Esophagus squamous epithelium (tissue), 5 donors: ENCODE measurements at places on chromosomes 2 and 18.

- no peak for DNase-seq
These were observed 657.8 kb upstream of the LINC00305 start for GRCh38 chr18:64806691-64807090.

GRCh38 chr2:166293984-166294383, 81.8 kb downstream of the SCN9A start:
- no peak for DNase-seq

DNA sequence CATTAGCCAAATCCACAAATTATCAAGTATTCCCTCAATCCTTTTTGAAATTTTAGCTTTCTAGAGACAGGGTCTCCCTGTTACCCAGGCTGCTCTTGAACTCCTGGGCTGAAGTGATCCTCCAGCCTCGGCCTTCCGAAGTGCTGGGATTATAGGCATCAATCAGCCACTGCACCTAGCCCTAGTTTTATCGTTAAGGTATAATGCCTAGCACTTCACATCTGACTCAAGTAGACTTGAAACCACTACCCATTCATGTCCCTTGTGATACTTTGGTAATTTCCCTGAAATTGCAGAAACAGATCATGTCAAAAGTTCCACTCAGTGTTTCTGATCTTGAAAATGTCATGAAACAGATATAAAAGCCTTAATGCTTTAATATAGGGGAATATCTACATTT, 26.3 kb downstream of the MEX3C start:
- no peak for DNase-seq

DNA sequence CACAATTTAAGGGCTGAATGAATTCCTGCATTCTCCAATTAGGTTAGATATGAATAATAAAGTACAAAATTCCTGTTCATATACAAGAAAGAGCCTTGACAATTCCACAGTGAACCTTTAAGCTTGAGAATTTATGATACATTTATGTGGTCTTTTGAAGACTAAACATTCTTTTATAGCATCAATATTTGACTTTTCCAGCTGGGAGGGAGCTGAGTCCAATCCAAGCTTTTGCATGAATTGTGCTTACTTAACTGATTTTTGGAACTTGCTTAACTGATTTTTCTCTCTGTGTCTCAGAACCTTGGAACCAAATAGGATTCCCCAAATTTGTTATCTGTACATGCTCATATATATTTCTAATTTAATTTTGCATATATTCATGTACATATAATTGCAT, 388.0 kb downstream of the TRIB2 start:
- DNase-seq, result no peak

- no peak for DNase-seq
These were observed 109.0 kb upstream of the SLC35G4 start for GRCh38 chr18:11500153-11501122.

GRCh38 chr2:137771064-137771463, 193.2 kb upstream of the HNMT start:
- no peak for DNase-seq

- DNase-seq, result no peak
These were observed 107.9 kb downstream of the CDC42EP3 start for GRCh38 chr2:37563375-37564015.

DNA sequence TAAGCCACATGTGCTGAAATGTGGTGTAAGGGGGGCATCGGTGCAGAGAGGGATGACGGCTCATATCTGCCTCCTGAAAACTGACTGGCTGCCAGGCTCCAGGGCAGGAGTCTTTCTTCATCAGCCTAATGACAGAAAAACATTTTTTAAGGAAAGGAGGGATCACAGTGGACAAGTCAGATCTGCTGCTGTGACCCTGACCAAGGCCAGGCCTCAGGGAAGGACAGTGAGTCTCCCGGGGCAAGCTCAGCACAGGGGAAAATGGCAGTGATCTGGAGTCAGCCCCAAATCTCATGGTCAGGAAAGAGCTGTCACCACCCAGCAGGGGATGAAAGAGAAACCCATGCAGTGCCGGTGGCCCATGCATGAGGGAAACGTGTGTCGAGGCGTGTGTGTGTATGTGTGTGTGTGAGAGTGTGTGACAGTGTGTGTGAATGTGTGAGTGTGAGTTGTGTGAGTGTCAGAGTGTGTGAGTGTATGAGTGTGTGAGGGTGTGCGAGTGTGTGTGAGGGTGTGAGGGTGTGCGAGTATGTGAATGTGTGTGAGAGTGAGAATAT, 134.5 kb downstream of the INHBB start:
- DNase-seq, result no peak

- no peak for DNase-seq
These were observed 32.3 kb downstream of the MAP3K2 start for GRCh38 chr2:127355407-127356008.

DNA sequence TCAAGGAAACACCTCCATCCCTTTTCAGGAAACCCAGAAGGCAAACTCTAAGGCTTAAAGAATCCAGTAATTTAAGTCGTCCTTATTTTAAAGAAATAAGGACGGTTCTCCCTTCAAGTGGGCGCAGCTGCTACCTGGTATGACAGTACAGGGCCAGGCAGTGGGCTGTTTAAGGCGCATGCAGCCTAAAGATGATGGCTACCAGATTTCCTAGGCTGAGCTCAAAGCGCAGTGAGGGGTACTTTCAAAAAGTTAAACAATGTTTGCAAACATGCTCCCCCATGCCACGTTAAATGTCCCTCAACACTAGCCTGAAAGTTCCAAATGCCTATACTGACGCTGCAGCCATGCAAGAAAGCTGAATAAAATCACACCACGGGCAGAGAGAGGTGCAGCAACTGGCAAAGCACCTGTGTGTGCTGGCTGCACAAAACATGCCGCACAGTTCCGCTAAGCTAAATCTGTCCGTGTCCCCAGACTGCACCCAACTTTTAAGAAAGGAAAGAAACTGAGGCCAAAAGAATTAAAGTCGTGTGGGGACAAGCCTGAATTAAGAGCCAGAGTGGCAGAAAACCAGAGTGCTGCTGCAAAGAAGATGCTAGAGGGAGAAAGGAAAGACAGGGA, 583 bp downstream of the HIBCH start:
- no peak for DNase-seq

DNA sequence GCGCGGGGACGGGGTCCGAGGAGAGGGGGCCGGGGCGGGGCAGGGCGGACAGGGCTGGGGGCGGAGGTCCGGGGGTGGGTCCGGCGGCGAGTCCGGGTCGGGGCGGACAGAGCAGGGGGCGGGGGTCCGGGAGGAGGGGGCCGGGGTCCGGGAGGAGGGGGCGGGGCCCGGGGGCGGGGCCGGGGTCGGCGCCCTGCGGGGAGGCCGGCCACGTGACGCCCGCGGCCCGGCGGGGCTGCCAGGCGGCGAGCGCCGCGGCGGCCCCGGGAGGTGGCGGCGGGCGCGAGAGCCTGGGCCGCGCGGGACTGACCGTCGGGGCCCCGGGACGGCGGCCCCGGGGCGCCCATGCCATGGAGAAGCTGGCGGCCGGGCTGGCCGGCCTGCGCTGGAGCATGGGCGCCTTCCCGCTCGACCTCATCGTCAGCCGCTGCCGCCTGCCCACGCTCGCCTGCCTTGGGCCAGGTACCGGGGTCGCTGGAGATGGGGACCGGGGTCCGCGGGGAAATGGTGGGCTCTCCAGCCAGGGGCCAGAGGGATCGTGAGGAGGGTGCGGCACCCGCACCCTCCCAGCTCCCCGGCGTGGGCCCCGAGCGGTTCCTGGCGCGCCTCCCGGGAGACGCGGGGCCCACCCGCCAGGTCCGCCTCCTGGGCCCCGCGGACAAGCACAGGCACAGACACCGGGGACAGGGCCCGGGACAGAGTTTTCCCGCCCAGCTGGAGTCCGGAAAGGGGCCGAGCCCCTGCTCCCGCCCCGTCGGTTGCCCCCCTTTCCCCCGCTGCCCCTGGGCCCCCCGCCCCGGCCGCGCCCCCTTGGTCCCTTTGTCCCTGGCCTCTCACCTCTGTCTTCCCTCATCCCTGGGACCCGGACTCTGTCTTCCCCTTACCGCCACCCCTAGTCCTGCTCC, at the start of gene GAREM2:
GAREM2 (plus strand) TSS at position 218 of the 905 bp plus-strand sequence; CDS start at position 351, 133 bp downstream.
- DNase-seq, result no peak

DNA sequence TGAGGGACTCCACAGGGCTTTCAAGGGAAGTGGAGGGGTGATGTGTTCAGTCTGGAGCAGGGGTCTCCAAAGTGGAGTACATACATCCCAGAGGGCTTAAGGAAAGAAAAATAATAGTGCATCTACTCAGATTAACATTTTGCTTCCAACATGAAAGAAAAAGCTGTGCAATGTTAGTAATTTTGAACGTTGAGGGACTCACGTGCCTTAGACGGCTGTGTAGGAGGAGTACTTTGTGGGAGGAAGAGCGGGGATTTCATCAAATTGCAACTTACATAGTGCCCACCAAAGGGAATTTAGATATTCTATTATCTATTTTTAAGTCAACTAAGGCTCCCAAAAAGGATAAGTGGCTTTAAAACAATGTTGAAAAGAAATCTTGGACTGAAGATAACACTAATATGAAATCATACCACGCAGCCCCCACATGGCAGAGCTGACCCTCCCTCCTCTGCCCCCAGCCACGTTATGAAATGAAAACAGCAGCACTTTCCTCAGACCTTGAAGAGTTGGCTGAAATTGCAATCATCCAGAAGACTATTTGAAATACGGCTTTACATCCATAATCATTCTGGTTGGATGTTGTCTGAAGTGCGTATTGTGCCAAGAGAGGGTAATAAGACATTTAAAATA, 42.9 kb downstream of the MEX3C start:
- DNase-seq, result no peak

GRCh38 chr18:34189656-34190435, 34.9 kb downstream of the NOL4 start:
- no peak for DNase-seq

DNA sequence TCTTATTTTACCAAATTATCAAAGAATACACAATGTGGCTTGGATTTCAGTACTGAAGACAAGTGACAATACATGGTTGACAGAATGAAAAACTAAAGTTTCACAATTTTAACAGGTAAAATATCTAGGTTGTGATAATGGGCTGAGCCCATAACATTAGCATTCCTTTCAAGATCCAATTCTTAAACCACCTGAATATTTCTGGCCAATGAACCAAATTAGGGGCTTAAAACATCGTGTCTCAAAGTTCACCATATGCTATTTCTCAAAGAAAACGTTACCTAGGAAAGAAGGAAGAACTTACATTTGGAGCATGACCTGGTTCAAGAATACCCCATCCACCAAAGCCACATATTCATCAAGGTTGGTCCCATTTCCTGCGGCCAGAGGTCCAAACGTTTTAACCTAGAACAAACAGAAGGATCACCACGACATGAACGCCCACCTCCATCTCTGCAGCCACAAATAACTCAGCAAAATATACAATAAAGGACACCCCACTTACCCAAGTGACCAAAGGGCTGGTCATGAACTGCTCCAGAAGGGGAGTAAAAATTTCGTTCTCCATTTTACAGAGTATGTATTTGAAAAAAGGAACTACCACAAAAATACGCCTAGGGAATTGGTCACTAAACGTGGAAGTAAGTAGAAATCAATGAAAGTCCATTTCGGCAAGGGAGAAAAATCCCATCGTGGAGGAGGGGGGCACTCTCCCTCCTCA, 984 bp downstream of the CCDC88A start:
- no peak for DNase-seq

DNA sequence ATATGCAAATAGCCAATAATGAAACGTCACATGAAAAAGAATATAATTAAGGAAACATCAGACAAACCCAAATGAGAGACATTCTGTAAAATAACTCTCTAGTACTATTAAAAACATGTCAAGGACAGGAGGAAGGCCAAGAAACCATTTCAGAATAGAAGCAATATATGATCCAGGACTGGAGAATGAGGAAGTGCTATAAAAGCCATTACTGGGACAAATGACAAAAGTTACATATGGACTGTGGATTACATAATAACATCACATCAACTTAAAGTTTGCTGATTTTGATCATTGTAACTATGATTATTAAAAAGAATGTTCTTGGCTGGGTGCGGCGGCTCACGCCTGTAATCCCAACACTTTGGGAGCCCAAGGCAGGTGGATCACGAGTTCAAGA, 81.3 kb downstream of the CRACDL start:
- DNase-seq, result no peak

- DNase-seq, result no peak
These were observed 38.4 kb downstream of the EPAS1 start for GRCh38 chr2:46335391-46336282.

GRCh38 chr2:200649724-200650123, 63.9 kb downstream of the AOX1 start:
- no peak for DNase-seq

GRCh38 chr2:239535413-239536144, 134.8 kb upstream of the HDAC4 start:
- no peak for DNase-seq

DNA sequence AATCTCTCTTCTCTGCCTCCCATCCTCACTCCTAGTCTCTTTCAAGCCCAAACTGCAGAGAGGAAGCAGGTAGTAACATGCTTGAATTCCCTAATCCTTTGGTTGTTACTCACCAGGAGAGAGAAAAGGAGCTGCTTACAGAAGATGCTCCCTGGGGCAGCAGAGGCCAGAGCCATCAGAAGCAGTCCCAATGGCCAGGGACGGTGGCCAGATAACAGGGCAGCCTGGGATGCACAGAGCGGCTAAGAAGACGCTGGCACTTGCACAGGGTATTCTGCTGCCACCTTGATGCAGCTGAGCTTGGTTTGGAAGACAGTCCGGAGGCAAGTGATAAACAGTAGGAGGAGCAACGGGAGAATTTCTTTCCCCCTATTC, 250 bp downstream of the DSC1 start:
- DNase-seq, result no peak

DNA sequence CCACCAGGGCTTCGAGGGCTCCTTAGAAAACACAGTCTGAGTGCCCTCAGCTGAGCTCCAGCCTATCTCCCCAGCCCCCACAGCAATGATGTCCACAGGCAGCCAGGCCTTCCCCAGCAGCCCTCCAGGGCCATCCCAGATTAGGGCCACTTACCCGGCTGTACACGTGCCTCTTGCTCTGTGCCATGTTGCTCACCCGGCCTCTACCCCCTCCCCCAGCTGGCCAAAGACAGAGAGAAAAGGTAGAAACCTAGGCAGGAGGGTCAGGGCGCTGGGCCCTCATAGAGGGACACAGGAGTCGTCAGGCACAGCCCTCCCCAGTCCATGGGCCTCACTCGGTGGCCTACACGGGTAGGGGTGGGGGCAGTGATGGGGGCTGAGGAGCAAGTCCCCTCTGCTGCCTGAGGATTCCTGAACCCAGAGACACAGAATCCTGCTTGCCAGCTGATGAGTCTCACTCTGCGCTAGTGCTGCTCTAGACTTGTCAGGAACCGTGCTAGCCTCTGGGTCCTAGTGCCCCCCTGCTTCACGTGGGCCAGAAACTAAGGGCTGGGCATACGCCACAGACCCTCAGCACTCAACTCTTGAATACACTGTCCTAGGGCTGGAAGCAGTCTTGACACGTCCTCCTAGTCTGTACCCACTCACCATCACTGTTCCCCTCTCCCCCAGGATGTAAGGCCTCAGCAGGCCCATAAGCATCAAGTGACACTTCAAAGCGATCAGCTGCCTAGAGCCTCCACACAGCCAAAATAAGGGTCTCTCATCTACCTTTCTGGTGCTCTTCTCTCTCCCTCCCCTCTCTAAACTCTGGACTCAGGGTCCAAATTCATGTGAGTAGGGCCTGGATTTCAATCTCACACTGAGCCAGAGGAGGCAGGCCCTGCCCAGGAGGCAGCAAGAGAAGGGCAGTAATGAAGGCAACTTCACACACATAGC, at the start of gene DCTN1:
DCTN1 (minus strand) TSS at position 461 of the 939 bp plus-strand sequence; CDS start at position 187, 274 bp downstream.
- no peak for DNase-seq
